ENCODE measurements at places on chromosomes 6 and 20.

- peak; percentile 45 for DNase-seq
These were observed 6.0 kb downstream of the SUMO4 start for GRCh38 chr6:149405823-149406765.

DNA sequence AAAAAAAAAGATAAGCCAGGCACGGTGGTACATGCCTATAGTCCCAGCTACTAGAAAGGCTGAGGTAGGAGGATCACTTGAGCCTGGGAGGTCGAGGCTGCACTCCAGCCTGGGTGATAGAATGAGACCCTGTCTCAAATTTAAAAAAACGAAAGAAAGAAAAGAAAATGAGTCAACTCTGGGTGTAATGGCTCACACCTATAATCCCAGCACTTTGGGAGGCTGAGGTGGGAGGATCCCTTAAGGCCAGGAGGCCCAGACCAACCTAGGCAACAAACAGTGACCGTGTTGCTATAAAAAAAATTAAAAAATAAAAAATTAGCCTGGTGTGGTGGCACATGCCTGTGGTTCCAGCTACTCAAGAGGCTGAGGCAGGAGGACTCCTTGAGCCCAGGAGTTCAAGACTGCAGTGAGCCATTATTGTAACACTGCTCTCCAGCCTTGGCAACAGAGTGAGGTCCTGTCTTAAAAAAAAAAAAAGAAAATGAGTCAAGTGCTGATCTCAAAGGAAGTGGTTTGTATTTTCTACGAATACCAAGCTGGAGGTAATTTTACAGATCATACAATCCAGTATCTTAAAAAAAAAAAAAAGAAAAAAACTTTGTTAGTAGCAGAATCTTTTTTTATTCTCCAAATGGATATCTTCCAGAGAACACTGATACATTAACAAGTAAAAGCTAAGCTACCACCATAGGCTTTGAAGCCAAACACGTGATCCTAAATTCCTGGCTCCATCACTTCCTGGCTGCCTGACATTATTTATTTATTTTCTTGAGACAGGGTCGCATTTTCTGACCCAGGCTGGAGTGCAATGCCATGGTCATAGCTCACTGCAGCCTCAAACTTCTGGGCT is 5.7 kb downstream of the COMMD7 start:
- DNase-seq, result peak; percentile 61

DNA sequence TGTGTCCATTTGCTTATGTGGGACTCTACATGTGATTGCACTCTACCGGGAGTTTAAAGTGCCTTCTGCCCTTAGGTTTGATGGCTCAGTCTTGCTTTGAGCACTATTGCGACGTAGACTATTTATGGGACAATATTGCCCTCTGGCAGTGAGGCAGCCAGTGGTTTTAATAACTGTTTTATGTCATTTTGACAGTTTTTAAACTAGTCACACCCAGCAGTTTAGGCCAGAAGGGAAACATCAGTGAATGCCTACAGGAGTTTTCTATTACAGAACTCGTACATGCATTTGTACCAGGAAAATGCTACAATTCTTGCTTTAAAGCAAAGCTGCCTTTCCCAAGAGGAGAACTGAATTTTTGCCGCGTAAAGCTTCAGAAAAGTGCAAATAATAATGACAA is 813.7 kb downstream of the KIF16B start:
- no peak for DNase-seq

DNA sequence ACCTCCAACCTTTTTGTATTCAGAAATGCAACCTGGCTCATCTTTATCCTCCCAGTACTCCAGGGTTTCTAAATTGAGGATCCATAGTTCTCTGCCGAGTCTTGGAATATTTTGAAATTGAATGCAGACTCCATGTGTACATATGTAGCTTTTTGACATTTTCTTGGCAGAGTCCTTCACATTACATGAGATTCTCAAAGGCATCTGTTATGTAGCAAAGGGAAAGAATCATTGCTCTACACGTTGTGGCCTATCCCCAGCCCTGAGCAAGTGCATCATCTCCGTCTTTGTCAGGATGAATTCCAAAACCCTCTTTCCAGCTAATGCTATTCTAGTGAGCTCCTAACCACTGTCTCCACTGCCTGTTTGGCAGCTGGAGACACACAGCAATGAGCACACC is 742.9 kb downstream of the DHX35 start:
- no peak for DNase-seq

- peak; percentile 18 for DNase-seq
These were observed 111.3 kb downstream of the LY86 start for GRCh38 chr6:6699741-6700367.

DNA sequence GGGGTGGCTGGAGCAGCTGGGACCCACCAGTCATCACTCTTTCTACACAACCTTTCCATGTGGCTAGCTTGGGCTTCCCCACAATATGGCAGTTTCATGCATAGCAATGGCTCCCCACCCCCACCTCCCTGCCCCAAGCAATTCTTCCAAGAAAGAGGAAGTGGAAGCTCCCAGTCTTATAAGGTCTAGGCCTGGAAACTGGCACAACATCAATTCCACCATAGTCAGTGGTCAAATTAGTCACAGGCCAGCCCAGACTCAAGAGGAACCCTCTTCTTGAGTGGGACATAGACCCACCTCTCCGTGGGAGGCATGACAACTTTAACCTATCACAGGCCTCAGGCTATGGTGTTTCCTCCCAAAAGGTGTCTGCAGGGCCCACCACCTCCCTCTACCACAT is 17.7 kb downstream of the TGM6 start:
- no peak for DNase-seq

- DNase-seq, result no peak
These were observed 11.9 kb downstream of the SERPINB9 start for GRCh38 chr6:2890976-2891767.

DNA sequence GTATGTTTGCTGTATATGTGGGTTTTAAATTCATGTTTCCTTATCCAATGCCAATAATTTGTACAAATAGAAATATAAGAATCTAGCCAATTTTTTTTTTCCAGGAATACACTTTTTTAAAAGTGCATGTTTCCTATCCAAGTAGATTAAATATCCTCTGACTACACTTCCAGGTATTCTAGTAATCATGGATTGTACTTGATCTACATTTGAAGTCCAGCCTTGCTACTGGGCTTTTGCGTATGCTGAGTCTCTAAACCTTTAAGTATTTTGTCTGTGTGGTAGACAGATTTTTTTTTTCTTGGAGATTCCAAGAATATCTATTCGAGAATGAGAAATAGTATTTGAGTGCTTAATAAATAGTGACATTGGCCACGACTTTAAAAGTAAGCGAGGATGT is 188.3 kb downstream of the SASH1 start:
- no peak for DNase-seq

DNA sequence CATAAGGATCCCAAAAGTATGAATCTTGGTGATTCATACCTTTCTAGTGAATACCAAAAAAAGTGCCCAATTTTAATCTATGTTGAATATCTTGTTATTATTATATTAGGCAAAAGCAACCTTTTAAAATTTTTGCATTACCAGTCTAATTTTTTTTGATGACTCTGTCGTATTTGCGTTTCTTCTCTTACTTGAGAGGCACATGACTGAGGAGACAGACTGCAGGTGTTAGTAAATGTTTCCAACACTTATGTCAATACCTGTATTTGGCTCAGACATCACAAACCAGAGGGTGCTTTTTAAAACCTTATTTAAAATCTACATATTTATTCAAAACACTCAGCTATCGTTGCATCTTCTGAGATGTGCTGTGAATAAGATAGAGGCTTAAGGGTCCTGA is 27.1 kb downstream of the ID4 start:
- no peak for DNase-seq

DNA sequence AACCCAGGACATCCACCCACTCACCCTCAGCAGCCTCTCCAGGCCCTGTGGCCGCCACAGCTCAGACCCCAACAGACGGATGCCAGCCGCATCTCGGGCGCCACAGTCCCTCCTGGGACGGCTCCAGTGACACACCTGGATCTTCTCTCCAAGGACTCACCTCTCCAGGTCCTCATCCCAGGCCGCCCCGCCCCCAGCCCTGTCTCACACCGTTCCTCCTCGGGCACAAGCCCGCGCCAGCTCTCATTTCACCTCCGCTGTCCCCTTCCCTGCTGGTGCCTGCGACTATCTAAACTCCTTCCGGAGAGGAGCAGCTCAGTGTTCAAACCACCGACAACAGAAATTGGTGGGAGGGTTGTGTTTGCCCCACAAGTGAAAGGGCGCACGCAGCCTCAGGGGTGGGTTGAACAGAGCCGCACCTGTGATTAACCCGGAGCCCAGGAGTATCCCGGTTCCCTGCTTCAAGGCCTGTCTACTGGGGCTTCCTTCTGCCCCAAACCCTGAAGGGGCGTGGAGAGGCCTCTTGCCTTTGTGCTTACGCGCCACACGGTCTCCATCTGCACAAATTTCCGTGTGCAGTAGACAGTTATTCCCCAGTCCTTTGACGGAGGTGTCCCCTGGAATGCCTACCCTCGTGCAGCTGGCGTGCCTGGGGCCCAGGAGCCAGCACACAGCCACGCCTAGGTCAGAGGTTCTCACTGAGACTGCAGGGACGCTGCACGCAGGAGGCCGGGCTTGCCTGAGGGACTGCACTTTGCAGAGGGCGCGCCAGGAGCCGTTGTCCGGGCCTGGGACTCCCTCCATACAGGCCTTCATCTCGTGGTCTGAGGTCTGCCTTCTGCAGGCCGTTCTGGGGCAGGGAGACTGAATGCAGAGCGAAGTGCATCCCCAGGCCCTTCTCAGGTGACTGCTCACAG is 232.7 kb downstream of the DLL1 start:
- no peak for DNase-seq

DNA sequence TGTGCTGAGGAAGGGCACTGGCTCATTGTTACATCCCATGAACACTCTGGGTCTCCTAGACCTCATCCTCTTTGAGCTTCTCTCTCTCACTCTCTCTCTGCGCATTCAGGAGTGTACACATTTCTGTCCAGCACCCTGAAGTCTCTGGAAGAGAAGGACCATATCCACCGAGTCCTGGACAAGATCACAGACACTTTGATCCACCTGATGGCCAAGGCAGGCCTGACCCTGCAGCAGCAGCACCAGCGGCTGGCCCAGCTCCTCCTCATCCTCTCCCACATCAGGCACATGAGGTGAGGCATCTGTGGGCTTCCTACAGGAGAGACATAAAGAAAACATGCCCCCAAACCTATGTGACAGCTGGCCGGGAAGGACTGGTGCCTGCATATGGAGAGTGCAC is 286.8 kb downstream of the ESR1 start:
- DNase-seq, result no peak

DNA sequence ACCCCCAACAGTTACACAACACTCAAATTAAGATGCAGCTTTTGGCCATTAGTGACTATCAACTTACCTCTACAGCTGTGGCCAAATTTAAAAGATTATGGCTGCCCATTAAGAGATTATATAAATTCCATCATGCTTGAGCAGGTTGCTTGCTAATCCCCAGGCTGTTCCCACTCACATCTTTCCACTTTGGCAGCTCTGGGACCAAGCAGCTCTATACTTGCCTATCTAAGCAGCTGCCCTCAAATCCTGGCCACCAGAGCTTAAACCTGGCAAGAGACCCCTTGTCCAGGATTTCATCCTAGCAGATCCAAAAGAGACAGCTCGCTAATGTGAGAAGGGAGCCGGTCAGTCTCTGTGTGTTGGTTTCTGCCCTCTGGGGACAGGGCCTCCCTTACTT is 127.9 kb downstream of the SLC23A2 start:
- DNase-seq, result no peak

GRCh38 chr20:46430921-46431712 is 24.7 kb upstream of the ELMO2 start:
- no peak for DNase-seq

- no peak for DNase-seq
These were observed 17.5 kb downstream of the LAMA5 start for GRCh38 chr20:62349556-62350097.

- DNase-seq, result no peak
These were observed 94.8 kb downstream of the VIP start for GRCh38 chr6:152845421-152845820.

GRCh38 chr20:36317675-36318074 is 11.5 kb downstream of the DLGAP4 start:
- DNase-seq, result no peak

DNA sequence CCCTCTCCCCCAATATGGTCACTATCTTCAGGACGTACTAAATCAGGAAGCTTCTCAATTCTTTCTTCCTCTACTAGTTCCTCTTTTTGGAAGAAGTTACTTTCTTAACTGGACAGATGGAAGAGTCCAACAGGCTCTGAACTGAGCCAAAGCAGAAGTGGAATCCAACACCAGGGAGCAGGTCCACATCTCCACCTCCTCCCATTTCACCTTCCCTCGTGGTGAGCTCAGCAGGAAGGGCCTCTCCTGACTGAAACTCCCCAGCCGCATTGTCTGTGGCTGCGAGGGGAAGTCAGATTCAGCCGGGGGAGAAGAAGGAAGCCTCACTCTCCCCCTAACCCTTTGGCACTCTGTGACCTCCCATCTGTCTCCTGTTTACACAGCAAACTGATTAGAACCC is 63.8 kb upstream of the UST start:
- DNase-seq, result no peak
